Stimulated activated CD8-positive, alpha-beta memory T cell treated with anti-CD3 and anti-CD28 coated beads, Interleukin-4, amount 100 ng/mL, for 1 hour (primary cell): ENCODE measurements at places on chromosomes 2 and 18.

DNA sequence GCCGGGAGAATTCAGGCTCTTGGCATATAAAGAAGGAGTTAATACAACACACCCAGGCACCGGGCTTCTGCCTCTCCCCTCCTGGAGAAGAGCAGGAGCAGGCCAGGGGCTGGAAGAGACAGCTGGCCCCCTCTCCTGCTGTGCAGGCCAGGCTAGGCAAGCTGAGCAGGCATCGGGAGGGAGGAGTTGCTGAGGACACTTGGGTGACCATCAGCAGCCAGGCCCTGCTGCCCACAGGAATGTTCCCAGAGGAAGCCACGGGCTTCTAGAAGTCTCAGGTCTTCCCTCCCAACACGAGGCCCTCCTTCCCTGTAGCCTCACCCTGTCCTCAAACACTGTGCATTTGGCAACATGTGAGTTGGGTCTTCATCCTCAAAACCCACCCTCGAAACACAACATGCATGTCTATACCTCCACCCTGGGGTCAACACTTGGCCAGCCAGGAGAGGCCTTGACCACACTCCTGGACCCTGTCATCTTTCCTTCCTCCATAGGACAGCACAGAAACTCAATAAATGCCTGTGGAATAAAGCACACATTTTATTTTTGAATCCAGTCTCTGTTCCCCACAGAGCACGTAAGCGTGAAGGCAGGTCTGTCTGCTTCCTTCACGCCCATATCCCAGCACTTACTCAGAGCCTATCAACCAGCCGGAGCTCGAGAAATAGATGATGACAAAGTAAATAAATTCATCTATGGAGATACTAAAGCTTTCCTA is 433.8 kb upstream of the ID2 start:
- no peak for DNase-seq

DNA sequence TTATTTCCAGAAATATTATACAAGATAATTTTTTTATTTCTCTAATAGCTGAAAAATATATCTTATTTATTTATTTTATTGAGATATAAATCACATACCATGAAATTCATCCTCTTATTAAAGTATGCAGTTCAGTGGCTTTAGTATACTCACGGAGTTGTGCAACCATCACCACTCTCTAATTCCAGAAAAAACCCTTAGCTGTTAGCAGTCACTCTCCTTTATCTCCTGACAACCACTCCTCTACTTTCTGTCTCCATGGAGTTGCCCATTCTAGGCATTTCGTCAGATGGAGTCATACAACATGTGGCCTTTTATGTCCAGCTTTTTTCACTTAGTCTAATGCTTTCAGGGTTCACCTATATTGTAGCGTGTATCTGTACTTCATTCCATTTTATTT is 66.5 kb downstream of the TCF7L1 start:
- no peak for DNase-seq

DNA sequence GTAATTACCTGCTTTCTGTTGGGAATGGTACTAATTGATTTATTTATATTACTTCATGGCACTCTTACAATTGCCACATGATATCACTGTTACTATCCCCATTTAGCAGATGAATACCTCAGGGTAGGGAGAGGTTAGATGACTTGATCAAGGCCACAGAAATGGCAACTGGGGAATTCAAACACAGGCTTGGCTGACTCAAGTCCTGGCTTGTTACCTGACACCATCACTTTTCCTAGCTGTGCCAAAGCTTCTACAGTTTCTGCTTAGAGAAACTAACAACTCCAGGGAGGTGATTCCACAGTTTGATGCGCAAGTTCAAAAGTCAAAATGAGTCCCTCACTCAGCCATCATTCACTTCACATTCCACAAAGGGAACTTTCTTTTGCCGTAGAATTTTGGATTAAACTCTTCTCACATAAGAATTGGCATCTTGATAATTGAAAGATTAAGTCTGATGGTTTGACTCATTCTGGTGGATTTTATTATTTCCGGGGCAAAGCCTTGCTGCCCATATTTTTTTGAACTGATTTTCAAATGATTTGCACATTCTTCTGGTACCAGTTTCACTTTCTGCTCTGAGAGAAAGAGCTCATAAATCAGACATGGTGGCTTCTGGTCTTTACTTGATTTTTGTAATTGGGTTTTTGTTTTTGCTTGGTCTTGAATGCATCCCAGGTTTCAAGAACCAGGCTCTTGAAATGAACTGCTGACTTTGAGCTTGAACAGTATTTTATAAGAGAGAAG is 656.8 kb downstream of the BCL11A start:
- no peak for DNase-seq

DNA sequence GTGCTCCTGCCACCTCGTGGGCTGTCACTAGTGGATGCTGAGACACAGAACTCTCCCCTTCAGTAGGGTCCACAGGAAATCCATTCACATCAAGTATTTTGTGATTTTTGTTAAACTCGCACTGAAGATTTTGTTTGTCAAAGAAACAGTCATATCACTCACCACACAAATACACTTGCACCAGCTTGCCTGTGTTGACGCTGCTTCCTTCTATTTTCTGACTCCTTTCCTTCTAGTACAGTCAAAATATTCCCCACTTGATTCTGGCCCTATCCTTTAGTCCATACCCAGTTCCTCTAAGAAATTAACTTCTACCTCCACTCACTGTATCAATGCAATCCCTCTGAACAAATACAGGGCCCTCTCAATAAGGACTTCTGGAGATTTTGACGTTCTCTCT is 213.2 kb upstream of the ARL4C start:
- DNase-seq: no peak

- no peak for DNase-seq
These were observed 90.0 kb upstream of the TAF1B start for GRCh38 chr2:9753276-9753600.

GRCh38 chr2:117273009-117273671 is 541.4 kb upstream of the DDX18 start:
- no peak for DNase-seq

DNA sequence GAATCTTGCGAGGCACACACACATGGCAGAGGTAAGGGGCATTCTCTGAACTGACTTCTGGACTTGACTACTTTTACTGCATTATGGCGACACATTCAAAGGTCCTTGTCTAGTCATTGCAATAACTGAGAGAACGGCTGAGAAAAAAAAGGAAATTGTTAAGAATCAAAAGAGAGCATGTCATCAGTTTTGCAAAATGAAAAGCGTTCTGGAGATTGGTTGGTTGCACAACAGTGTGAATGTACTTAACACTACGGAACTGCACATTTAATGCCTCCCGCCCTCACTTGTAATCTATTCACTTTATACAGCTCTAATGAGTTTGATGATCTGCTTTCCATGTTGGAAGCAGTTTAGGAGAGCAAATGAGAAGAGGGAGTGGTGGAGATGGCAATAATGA is 68.5 kb upstream of the NFU1 start:
- DNase-seq: no peak

DNA sequence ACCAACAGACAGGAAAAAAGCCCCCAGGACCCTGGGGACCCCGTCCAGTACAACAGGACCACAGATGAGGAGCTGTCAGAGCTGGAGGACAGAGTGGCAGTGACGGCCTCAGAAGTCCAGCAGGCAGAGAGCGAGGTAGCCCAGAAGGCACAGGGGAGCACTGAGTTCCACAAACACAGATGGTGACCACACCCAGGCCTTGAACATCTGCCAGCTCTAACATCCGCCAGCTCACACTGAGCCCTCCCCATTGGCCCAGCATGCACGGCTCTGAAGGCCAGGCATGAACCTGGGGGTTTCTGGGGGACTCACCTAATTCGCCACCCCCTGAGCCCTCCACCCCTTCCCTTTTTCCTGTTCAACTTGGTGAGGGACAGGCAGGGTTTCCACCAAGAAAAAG is 25.6 kb upstream of the PRLH start:
- DNase-seq: no peak

DNA sequence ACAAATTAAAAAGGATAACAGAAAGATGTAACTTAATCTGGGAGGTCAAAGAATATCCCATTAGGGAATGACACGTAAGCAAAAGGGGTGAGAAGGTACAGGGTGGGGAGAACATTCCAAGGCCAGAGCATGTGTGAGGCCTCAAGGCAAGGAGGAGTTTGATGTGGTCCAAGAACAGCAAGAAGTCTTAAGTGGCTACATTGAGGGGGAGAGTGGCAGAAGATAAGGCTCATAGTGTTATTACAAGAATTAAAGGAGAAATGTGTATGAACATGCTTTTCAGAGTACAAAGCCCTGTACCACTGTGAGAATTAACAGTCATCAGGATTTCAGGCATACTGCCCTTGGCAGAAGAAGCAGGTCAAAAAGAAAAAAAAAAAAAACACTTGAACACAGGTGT is 174.4 kb upstream of the ERBB4 start:
- DNase-seq: no peak

GRCh38 chr2:204964414-204964813 is 419.1 kb downstream of the PARD3B start:
- DNase-seq: no peak

- no peak for DNase-seq
These were observed 112.6 kb downstream of the HDAC4 start for GRCh38 chr2:239288237-239288636.

DNA sequence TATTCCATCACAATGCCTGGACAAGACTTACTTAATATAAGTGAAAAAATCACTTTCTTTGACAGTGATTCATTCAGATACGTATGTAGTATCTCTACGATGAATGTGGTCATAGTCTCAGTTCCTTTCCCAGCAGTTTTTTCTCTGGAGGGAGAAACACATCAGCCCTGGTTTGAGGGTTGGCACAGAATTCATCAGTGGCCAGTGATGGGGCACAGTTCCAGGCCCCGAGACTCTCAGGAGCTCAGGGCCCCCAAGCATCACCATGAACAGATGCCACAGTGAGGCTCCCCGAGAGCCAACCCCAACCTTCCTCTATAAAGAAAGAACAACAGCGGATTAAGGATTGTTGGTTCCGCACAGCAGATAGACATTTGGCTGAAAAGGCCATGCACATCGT is 12.5 kb downstream of the PRKAG3 start:
- DNase-seq: no peak

- DNase-seq: no peak
These were observed 134.7 kb downstream of the TMEM163 start for GRCh38 chr2:134583997-134584520.

GRCh38 chr2:174608866-174609214 is 11.2 kb upstream of the WIPF1 start:
- DNase-seq: no peak

DNA sequence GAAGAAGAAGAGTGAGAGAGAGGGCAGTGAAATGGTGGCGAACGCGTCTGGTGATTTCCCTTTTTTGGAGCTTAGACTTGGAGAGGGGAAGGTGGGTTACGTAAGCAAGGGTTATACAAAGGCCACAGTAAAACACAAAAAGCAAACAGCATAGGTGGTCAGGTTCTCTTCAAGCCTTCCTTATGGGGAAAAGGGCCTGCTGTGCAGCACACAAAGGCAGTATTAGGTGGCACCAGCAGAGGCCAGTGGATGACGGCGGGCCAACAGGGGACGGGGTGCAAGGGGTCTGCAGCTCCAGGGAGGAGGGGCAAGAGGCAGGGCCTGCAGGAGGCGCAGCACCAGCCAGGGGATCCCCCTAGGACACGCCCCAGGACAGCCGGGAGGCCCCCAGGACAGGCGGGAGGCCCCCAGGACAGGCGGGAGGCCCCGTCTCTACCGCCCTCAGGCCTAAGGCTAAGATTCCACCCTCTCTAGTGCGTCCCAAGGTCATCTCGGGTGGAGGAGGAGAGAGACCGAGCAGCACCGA is 32.6 kb upstream of the NPC1 start:
- DNase-seq: no peak

DNA sequence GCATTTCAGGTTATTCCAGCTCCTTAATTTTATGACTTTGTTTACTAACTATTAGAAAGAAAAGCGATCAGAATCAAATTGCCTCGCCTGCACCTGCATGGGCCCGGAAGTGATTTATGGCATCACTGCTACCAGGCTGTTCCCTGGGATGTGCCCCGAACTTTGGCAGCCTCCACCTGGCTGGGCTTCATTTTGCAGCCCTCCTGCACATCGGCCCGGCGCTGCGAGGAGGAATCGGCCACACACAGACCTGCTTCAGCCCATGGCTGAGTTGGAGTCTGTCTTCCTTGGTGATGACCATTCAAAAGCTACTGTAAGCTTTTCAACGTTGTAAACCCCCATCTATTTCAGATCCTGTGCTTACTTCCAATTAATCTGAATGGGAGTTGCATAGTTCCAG is 638.0 kb downstream of the RNF144A start:
- no peak for DNase-seq

- no peak for DNase-seq
These were observed 423.3 kb downstream of the LPIN1 start for GRCh38 chr2:12169721-12170120.

DNA sequence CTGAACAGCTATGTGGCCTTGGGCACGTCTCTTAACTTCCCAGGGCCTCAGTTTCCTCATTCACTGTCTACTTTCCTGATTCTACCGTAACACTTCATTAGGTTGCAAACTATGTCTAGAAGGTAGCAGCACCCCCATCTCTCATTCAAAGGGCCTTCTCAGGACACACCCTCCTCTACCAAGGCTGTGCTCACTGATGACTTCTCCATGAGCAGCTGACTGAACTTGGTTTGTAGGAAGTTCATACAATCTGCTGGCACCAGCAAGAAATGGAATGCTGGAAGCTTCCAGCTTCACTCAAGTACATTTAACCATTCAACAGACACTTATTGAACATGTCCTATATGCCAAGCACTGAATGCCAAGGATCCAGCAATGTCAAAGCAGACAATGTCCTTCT is 250.8 kb upstream of the CTAGE1 start:
- DNase-seq: no peak

DNA sequence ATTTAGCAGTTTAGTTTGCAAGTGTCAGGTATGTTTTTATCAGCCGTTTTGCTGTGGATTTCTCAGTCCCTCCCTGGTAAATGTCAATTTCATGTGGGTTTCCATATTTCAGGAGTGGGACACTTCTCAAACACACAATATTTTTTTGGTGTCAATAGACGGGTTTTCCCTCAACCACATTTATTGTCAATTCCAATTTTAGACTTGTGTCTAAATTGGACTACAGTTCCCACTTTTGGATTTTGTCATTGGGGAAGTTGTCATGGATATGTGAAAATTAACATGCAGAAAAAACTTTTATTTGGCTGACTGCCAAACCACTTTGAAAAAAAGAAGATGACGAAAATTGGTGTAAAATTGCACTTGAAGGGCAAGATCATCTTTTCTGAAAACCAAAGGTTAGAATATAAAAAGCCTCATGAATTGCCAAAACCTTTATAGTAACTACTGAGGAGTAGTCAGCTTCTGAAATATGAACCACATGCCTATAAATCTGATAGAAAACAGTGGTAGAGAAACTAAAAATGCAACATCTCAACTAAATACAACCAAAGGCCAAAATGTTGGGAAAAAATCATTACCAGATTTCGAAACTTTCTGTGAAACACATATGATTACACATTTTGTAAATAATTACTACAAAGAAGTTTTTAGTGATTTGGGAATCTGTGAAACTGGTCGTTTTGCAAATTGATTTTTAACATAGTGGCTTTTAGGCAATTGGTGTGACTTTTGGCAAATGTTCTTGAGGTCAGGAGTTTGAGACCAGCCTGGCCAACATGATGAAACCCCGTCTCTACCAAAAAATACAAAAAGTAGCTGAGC is 106.4 kb downstream of the BCL2L11 start:
- DNase-seq: no peak
